ENCODE measurements at places on chromosomes 5 and 9.

- peak; percentile 68 for DNase-seq
Measured at GRCh38 chr9:113599646-113600022, 136.1 kb downstream of the RGS3 start.

DNA sequence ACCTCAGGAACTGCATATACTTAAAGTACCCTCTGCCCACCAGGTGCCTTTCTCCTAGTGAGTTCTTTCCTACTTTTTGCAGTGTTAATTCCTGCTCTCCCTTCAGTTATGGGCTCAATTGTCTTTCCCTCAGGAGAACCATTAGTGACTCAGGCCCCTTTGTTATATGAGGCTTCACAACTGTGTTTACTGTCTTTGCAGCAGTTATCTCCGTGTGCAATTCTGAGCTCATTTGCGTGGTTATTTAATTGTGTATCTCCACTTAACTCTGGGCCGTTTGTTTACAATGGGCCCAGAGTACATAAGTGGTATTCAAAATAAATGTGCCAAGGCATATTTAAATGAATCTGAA is 9.6 kb downstream of the FBXO38 start:
- peak; percentile 57 for DNase-seq

GRCh38 chr9:13078164-13078563 is 201.3 kb downstream of the MPDZ start:
- no peak for DNase-seq

GRCh38 chr9:18361646-18362045 is 112.3 kb upstream of the ADAMTSL1 start:
- no peak for DNase-seq

DNA sequence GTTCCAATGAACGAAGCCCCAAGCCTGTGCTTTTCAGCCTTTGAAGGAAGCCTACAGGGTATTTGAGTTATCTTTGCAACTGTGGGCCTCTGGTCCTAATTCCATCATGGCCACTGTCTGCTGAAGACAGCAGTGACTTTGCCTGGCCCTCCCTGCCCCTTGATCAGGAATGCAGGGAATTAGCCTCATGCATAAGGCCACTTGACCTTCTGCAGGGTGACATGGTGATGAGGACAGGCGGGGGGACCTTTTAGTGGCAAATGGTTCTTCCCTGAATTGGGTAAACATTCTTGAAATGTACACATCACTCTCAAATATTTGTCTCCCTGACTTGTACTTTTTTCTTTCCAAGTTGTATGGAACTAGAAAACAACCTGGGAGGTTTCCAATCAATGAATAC is 25.2 kb upstream of the XPA start:
- no peak for DNase-seq

- DNase-seq = no peak
Measured at GRCh38 chr5:29148073-29148472, 2045.4 kb upstream of the CDH6 start.

GRCh38 chr5:57937025-57937424 is 454.4 kb upstream of the ACTBL2 start:
- no peak for DNase-seq

DNA sequence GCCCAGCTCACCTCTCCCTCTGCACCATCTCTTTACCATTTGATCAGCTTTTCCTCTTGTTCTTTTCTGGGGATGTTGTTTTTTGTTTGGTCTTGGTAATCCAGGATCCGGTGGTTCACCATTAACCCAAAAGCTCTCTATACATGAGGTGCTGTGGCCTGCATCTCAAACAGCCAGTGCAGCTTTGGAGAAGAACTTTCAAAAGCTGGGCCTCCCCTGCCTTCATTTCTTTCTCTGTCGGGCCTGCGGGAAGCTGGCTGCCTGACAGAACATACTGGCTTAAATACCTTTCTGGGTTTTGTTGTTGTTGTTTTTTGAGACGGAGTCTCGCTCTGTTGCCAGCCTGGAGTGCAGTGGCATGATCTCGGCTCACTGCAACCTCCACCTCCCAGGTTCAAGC is 12.1 kb downstream of the PSAT1 start:
- DNase-seq = no peak

- no peak for DNase-seq
Measured at GRCh38 chr9:75454891-75455290, 366.6 kb downstream of the OSTF1 start.

- no peak for DNase-seq
Measured at GRCh38 chr9:36966371-36967097, 67.5 kb downstream of the PAX5 start.

DNA sequence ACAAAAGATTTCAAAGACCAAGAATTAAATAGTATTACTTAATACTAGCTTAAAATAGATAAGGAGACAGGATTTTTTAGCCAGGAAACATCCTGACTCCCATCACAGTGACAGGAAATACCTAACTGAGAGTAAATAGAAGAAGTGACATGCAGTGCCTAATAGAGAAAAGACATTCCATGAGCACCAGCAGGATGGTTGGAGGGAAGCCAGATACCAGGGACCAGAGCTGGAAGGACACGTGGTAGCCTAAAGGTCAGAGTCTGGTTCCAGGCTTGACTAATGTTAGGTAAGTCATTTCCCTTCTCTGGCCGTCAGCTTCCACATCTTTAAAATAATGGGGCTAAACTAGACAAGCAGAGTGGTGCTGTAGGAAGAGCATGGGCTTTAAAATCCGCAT is 41.6 kb downstream of the CDK5RAP2 start:
- no peak for DNase-seq

GRCh38 chr9:37405350-37405749 is 17.1 kb upstream of the GRHPR start:
- no peak for DNase-seq

DNA sequence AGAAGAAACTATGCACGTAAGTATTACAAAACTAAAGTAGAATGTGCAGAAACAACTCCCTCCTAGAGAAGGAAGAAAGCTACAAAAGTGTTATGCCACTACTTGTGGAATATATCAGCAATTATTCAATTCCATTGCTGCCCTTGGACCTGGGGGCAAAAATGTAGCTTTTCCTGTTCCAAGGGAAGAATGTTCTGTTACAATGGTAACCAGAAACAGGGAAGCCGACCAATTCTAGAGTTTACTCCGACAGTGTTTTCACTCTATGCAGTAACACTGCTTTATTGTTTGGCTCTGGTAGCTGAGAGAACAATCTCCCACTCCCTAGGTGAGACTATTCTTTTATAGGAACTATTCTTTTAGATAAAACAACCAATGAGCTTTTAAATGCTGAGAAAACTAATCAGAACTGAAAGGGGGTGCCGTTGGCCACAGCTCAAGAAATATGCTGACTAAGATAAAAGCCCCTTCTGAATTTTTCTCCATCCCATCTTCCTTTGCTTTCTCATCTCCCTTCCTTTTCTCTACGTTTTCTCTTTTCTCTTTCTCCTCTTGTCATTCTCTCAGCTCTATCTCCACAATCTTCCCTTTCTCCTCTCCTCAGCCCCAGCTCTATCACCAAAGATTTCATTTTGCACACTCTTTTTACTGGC is 54.1 kb downstream of the SLC1A3 start:
- DNase-seq = no peak

DNA sequence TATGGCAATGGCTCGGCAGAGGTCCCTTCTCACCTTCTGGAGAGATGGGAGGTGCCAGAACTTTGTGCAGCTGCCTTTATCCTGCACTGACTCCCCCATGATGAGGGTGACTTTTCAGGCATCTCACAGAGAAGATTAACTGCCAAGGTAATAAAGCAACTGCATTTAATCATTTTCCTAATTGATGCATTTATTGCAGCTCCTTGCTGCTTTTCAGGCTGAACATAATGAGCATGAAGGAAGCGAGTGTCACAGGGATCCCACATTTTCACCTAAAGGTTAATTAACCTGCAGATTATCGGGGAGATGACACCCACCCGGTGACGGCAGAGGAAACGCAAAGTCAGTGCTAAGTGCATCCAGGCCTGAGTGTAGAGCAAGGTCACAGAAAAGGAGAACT is 154.3 kb downstream of the ICE1 start:
- DNase-seq = no peak

DNA sequence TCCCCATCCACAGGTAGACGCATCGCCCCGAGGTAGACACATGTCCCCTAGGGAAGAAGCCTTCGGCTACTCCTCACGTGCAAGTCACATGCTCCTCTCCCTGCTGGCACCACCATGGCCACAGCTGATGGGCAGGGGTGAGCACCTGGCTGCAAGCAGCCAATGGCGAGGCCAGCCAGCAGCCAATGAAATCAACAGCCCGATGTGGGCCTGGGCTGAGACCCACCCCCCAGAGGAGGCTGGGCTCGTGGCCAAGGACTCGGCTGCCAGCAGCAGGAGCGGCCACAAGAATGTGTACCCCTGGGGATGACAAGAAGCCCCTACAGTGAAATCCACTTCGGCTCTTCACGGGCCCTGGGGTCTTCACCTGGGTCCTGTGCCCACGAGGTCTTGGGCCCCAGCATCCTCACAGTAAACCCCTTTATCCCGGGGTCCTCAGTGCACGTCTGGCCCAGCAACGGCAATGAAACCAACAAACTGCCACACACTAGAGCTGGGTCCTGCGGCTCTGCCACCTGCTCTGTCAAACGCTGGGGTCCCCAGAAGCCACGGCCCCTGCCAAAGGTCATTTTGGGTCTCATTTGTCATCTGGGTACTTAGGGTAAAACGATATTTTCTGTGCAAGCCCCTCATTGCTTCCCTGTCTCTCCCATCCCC is 22.1 kb upstream of the PTGES start:
- no peak for DNase-seq

- DNase-seq = no peak
Measured at GRCh38 chr5:81219389-81219788, 13.7 kb upstream of the CKMT2 start.

- no peak for DNase-seq
Measured at GRCh38 chr9:77865385-77866047, 166.1 kb downstream of the GNAQ start.

- no peak for DNase-seq
Measured at GRCh38 chr5:92729088-92729487, 851.9 kb downstream of the NR2F1-AS1 start.

GRCh38 chr9:36893184-36893583 is 140.9 kb downstream of the PAX5 start:
- no peak for DNase-seq

DNA sequence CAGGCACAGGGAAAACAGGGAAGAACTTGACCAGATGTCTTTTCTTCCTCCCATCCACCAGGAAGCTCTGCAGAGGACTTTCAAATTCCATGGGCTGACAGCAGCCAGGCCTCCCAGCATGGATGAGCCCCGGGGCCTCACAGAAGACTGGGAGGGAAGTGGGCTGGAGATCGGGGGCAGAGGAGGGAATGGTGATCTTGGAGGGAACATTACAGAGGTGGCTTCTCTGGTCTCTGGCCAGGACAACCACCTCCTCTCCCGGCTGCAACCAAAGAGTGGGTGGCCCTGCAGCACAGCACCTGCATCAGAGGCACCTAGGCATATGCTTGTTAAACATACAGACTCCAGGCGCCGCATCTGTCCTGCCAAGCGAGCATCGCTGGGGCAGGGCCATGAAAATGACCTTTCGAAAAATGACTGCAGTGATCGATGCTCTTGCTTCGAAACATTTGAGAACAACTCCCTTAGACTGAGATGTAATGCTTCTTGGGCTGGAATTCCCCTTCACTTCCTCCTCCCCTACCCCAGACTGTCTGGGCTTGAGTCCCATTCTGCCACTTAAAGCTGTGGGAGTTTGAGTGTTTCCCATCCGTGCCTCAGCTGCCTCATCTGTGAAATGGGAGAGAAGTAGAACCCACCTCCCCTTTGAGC is 68.7 kb upstream of the UNC5A start:
- DNase-seq = no peak
